NCI-H82 (cell line): ENCODE measurements at places on chromosomes 6 and 20.

DNA sequence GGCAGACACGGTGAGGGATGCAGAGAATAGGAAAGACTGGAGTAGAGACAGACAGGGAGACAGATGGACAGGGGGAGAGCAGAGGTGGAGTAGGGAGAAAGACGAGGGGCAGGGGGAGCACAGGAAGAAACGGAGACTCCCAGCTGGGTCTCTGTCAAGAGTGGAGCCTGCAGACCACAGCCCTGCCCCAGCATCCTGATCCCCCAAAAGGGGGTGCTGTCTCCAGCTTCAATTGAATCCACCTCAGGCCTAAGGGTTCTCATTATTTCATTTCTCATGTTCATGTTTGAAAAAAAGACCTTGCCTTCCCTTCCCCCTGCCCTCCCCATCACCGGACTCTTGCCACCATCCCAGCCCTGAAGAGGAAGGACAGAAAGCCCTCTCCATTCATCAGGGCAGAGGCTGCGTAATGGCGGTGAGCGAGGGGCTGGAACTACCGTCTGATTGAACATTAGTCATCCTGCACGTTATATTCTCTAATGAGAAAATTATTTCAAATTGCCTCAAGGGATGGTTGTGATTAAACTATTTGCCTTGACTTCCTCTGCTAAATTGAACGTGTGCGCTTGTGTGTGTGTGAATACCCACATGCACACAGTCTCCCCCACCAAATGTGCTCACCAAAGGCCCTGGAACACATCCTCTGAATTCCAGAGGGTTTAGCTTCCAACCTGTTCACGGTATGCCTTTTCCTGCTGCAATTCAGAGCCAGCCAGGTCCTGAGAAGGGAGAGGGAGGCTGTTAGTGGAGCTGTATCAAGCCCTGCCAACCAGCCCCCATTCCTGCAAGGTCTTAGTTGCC lies 98.3 kb downstream of the CDC5L start:
- DNase-seq = no peak

DNA sequence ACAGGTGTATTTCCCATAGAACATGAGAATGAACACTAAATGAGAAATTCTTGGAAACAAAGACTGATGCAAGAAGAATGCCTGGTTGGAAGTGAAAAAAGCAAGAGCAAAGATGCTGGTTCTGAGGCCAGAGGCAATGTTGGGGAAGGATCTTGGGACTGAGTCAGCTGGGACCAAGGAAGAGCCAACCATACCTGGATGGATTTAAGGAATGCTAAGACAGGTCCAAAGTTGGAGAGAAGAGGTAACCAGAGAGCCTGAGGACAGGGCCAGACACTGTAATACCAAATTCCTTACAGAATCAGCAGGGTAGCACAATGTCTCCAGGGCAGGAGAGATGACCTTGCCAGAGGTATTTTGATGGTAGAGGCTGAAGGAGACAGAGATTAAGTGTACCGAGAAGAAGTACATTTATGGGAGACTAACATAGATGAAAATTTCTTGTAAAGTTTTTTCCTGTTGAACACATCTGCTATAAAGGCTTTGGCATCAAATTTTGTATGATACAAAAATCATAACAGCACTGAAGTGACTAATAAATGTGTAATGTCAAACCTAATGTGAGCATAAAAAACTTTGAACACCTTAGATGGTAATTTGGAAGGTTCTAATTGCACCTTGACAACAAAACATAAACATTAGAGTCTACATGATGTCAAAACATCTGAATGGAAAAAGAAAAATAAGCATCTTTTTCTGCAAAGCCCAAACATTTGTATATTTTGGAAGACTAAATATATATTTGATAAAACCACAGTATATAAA lies 221.7 kb upstream of the MARCKS start:
- DNase-seq = no peak

- no peak for DNase-seq
Measured at GRCh38 chr20:1895674-1896483, 672 bp downstream of the SIRPA start.

DNA sequence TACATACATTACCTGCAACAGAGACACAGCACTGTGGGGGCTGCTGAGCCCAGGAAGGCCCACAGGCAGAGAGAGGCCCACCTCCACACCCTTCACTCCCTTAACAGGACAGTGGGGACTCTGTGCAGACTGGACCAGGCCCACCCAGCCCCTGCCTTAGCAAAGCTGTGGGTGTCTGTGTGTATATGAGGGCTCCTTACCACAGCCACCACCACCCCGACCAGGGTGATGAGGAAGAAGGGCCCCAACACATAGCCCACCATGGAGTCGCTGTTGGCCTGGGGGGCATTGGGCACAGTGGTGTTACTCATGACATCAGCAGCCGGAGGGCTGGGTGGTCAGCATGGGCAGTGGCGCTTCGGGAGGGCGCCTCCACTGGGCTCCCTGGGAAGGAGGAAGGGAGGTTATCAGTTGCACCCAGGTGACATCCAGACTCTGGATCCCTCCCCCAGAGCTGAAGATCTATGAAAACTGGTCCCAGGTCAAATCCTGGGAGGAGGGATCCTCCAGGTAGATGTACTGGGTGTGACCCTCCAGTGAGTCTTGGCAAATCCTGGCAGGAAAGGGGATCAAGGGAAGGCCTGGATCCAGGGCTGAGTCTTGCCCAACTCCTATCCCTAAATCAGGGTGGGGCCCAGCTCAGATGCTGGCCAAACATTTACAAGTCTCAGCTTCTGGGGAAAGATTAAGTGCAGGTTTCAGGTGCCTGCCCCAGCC lies 1.2 kb downstream of the SMIM29 start:
- DNase-seq = peak; percentile 62

- no peak for DNase-seq
Measured at GRCh38 chr6:105042648-105043047, 85.7 kb downstream of the LIN28B start.

DNA sequence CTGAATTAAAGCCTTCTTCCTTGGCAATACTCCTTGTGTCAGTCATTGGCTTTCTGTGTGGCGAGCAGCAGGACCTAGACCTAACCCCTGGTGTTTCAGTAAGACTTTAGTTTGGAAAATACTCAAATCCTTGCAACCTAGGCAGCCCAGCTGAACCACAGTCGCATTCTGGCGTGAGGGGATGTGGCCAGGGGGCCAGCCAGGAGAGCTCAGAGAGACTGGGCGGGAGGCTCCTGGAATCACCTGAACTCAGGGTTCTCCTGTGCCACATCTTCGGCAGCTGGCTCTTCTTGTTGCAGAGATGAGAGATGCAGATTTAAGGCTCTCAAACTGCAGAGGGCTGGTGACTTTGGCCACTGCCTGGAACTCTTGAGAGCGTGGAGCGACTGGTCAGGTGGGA lies 102.7 kb downstream of the SYNDIG1 start:
- no peak for DNase-seq
